Type B pancreatic cell (in vitro differentiated cells): ENCODE measurements at places on chromosomes 4 and X. TPM values are rescaled to one million over a fixed set of nuclear protein-coding genes. Genes with fewer than 3 reads are reported as not detected.

GAGE12H gene
- total RNA-seq: not detected in 2 replicates

- DNase-seq: no peak
- no peaks in the 10 kb centered on the region for H3K27me3 ChIP-seq
- H3K27ac ChIP-seq: no peak overlapping the region
- H3K36me3 ChIP-seq: no peaks in the 10 kb centered on the region
- no peak overlapping the region for H3K4me3 ChIP-seq
Measured at GRCh38 chrX:121782544-121782943, 735.1 kb downstream of the GLUD2 start.

- no peak overlapping the region for H3K27ac ChIP-seq
- no peaks in the 10 kb centered on the region for H3K4me1 ChIP-seq
- no peaks in the 10 kb centered on the region for H3K27me3 ChIP-seq
Measured at GRCh38 chrX:44106864-44107263, 133.7 kb upstream of the NDP start.

COL4A6 gene
- total RNA-seq: 20.8 and 51.7 TPM in 2 replicates

CISD2 gene
- 25.6 and 27.9 TPM in 2 replicates for total RNA-seq

MAGEB17 gene
- total RNA-seq: 0.26 TPM in 1 of 2 replicates, not detected in the other

DNA sequence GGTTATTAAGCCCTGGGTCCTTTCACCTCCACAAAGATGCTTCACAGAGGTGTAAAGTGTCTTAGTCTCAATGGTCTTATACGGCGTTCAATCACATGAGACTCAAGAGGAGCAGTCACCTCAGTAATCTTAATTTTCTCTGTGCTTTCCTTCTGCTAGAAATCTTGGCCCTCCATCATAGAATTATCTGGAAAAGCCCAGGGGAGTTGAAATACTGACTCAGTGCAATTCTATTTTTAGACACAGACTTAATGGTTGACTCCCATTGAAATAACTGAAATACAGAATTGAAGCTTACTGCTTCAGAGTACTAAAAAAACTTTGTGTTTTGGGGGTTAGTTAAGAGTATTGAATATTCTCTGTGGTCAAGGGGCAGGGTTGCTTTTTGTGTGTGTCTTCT is 94.5 kb upstream of the IL15 start:
- H3K4me3 ChIP-seq: no peak overlapping the region
- no peak for DNase-seq
- no peak overlapping the region for H3K27ac ChIP-seq
- H3K4me1 ChIP-seq: no peaks in the 10 kb centered on the region

- no peak overlapping the region for H3K27ac ChIP-seq
- H3K36me3 ChIP-seq: no peaks in the 10 kb centered on the region
- no peak overlapping the region for H3K4me3 ChIP-seq
Measured at GRCh38 chr4:125663896-125664767, 349.4 kb downstream of the FAT4 start.

DNA sequence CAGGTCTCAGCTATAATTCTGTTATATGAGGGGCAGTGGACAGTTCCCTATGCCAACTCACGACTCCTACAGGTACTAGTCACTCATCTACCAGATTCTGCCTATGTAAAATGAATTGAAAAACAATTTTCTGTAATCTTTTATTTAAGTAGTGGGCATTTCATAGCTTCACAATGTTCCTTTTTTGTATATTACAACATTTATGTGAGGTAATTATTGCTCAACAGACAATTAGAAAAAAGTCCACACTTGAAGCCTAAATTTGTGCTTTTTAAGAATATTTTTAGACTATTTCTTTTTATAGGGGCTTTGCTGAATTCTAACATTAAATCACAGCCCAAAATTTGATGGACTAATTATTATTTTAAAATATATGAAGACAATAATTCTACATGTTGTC is 20.4 kb downstream of the EREG start:
- no peaks in the 10 kb centered on the region for H3K4me1 ChIP-seq
- peaks cover 5% of the 10 kb centered on the region for H3K27me3 ChIP-seq
- H3K27ac ChIP-seq: no peak overlapping the region
- H3K36me3 ChIP-seq: no peaks in the 10 kb centered on the region
- no peak overlapping the region for H3K4me3 ChIP-seq

GRCh38 chr4:77453911-77454310 is 151.7 kb upstream of the CXCL13 start:
- H3K27ac ChIP-seq: no peak overlapping the region
- peaks cover 8% of the 10 kb centered on the region for H3K27me3 ChIP-seq
- DNase-seq: no peak
- H3K36me3 ChIP-seq: no peaks in the 10 kb centered on the region
- no peaks in the 10 kb centered on the region for H3K4me1 ChIP-seq
- H3K4me3 ChIP-seq: no peak overlapping the region

GRCh38 chr4:140654495-140654814 is 85.7 kb upstream of the UCP1 start:
- peaks cover 23% of the 10 kb centered on the region for H3K4me1 ChIP-seq
- H3K36me3 ChIP-seq: peaks cover 55% of the 10 kb centered on the region
- H3K27ac ChIP-seq: peak overlapping the region; percentile 94
- DNase-seq: no peak
- H3K27me3 ChIP-seq: no peaks in the 10 kb centered on the region

- no peak overlapping the region for H3K4me3 ChIP-seq
- H3K27me3 ChIP-seq: no peaks in the 10 kb centered on the region
- H3K27ac ChIP-seq: no peak overlapping the region
- no peak for DNase-seq
- H3K4me1 ChIP-seq: no peaks in the 10 kb centered on the region
- H3K36me3 ChIP-seq: no peaks in the 10 kb centered on the region
Measured at GRCh38 chr4:121913667-121914066, 38.2 kb downstream of the TRPC3 start.

CD40LG gene
- total RNA-seq: not detected in 2 replicates

DNA sequence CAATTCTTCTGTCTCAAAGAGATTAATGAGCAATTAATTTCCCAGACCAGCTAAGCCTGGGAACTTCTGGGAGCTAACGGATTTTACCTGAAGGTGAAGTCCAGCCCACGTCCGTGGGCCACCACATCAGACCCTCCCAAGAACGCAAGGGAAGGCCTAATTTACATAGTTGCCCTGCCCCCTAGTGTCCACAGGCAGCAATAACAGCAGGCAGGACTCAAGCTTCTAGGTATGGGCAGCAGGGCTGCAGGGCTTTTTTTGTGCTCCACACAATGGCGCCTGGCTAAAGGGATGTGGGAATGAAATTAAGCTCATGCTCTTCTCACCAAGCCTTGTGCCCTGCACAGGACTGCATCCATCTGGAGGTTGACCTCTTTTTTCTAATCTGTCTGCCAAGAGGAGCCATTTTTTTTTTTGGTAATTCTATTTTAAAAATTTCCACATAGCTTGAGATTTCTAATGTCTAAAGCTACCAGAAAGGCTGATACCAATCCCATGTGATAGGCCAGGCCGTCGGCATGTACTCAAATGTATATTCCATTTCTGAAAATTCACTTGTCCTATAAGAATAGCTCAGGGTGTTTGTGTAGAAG is 111.9 kb upstream of the TMEM164 start:
- peaks cover 4% of the 10 kb centered on the region for H3K27me3 ChIP-seq
- H3K27ac ChIP-seq: no peak overlapping the region
- peaks cover 16% of the 10 kb centered on the region for H3K4me1 ChIP-seq
- no peak overlapping the region for H3K4me3 ChIP-seq

TRIM2 gene
- total RNA-seq: 83.1 and 105 TPM in 2 replicates

GRCh38 chr4:55731959-55732358 is 87.6 kb upstream of the EXOC1L start:
- no peaks in the 10 kb centered on the region for H3K27me3 ChIP-seq
- no peaks in the 10 kb centered on the region for H3K4me1 ChIP-seq
- no peak overlapping the region for H3K27ac ChIP-seq
- no peak overlapping the region for H3K4me3 ChIP-seq

- peaks cover 9% of the 10 kb centered on the region for H3K36me3 ChIP-seq
- H3K4me3 ChIP-seq: no peak overlapping the region
- peaks cover 9% of the 10 kb centered on the region for H3K4me1 ChIP-seq
- no peaks in the 10 kb centered on the region for H3K27me3 ChIP-seq
- no peak for DNase-seq
Measured at GRCh38 chr4:85966373-85966772, 393.5 kb downstream of the MAPK10 start.

MAGEE1 gene
- total RNA-seq: 5.3 and 7.0 TPM in 2 replicates

MMRN1 gene
- total RNA-seq: 0.17 and 4.7 TPM in 2 replicates

- H3K27ac ChIP-seq: no peak overlapping the region
- no peaks in the 10 kb centered on the region for H3K4me1 ChIP-seq
- H3K4me3 ChIP-seq: no peak overlapping the region
- no peaks in the 10 kb centered on the region for H3K27me3 ChIP-seq
Measured at GRCh38 chr4:26851129-26851528, 9.5 kb upstream of the STIM2 start.

DNA sequence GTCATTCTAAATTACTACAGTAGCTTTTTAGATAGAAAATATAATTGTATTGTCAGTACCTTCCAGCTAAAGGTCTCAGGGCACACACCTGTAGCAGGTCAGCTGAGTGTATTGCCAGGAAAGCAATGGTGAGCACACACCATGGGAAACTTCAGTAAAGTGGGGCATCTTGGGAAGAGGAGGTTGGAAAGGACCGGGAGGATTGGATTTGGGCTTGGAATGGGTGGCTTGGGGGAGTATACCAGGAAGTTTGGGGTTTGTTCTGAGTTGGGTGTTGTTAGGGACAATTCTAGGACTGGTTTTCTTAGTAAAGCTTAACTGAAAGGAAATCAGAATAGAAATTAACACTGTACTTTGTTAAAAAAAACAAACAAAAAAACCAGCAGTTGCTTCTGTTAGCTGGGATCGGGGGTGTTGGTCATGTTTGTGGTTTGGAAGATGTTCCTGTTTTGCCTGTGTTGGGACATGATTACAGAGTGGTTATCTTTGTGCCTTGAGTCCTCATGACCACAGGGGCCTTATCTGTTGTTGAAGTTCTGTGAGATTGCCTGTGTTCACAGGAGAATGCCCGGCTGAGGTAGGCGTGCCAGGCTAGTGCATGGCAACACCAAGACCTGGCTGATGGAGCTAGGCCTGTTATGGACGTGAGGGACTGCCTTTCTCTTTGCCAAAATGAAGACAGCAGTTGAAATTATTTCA is 35.1 kb downstream of the PRIMPOL start:
- H3K36me3 ChIP-seq: peaks cover 28% of the 10 kb centered on the region
- no peak for DNase-seq
- no peaks in the 10 kb centered on the region for H3K27me3 ChIP-seq
- no peak overlapping the region for H3K27ac ChIP-seq
- H3K4me3 ChIP-seq: no peak overlapping the region
- H3K4me1 ChIP-seq: peaks cover 6% of the 10 kb centered on the region

DNA sequence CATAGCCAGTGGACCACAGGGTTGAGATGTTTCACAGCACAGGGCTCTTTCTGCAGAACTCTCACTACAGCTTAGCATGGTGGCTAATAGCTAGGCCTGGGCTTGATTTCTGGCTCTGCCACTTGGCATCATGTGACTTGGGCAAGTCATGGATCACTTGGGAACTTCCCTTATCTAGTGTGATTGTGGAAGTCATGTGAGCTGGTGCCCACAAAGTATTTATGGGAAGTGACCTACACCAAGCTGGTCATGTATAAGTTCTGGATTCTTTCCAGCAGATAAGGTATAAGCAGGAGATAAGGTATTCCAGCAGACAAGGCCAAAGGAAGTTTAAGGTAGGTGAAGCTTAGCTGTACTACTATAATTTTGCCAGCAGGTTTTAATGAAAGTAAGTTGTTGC is 61.0 kb downstream of the REELD1 start:
- no peaks in the 10 kb centered on the region for H3K27me3 ChIP-seq
- no peak overlapping the region for H3K27ac ChIP-seq
- peaks cover 3% of the 10 kb centered on the region for H3K36me3 ChIP-seq
- DNase-seq: no peak

DNA sequence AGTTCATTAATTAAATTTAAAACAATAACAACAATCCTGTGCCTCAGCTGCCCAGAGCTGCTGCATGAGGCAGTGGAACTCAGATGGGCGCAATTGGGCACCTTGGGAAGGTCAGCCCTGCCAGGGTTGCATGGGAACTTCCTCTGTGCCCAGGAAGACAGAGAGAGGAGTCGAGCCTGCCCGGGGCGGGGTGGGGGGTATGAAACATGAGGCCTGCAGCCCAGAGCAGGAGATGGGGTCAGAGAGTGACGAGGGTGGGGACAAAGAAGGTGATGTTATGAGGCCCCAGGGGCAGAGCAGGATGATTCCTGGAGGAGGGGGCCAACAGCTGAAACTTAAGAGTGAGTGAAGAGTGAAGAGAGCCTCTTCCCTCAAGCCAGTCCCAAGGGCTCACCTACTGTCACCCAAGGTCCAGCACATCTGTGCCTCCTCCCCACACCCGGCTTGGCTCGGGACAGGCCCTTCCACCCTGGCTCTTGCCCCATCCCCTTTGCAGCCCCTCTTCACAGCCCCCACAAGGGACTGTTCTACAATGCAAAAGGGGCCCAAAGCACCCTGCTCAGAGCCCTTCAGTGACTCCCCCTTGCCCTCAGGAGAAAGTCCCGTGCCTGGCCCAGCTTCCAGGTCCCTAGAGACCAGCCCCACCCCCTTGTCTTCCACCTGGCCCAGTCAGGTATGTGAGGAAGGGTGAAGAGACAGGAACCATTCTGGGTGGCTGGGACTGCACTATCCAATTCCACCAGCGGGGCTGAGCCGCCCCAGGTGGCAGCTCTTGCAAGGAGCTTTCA is 31.4 kb downstream of the HMX1 start:
- peaks cover 4% of the 10 kb centered on the region for H3K36me3 ChIP-seq
- DNase-seq: peak; percentile 55
- H3K4me1 ChIP-seq: peaks cover 10% of the 10 kb centered on the region
- no peak overlapping the region for H3K27ac ChIP-seq
- H3K4me3 ChIP-seq: no peak overlapping the region

DNA sequence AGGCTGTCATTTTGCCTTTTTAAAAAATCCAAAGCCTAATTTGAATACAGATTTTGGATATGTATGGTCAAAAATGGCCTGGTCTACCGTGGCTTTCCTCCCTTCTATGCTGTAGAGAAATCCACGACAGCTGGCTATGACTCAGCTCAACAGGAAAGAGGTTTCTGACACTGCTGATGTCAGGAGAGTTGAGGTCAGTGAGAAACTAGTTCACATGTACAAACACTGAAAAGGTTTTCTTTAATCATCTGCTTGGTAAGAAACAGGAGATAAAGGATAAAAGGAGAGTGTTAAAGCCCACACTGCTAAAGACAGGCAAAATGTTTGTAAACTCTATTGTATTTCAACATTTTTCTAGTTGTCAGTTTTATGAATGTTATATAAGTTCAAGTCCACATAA is 113.9 kb downstream of the NYX start:
- peaks cover 13% of the 10 kb centered on the region for H3K4me1 ChIP-seq
- H3K4me3 ChIP-seq: no peak overlapping the region
- DNase-seq: no peak
- peak overlapping the region; percentile 71 for H3K27ac ChIP-seq
- H3K27me3 ChIP-seq: no peaks in the 10 kb centered on the region

DNA sequence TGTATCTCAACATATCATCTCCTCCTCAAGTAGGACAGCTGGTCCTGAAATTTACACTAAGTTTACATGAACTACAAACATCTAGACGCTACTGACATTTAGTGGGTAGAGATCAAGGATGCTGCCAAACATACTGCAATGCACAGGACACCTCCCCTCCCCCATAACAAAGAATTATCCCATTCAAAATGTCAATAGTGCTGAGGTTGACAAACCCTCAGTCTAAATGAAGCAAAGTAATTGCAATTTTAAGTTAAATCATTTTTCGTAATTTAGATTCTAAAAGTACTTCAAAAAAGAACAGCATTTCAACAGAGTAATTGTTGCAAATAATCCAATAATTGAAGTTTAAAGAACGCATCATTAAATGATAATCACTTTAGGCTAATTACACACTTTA is 1.2 kb downstream of the PRMT9 start:
- no peak for DNase-seq
- peak overlapping the region; percentile 93 for H3K27ac ChIP-seq
- H3K27me3 ChIP-seq: peaks cover 3% of the 10 kb centered on the region
- H3K4me3 ChIP-seq: peak overlapping the region; percentile 93
- peaks cover 6% of the 10 kb centered on the region for H3K36me3 ChIP-seq
- H3K4me1 ChIP-seq: peaks cover 11% of the 10 kb centered on the region
